ENCODE measurements at places on chromosomes 16 and 17. TPM values are rescaled to one million over a fixed set of nuclear protein-coding genes. Genes with fewer than 3 reads are reported as not detected.

- peaks cover 32% of the 10 kb centered on the region for H3K4me1 ChIP-seq
- DNase-seq = peak; percentile 92
- H3K36me3 ChIP-seq = no peaks in the 10 kb centered on the region
- peak overlapping the region; percentile 55 for H3K4me3 ChIP-seq
- H3K27me3 ChIP-seq = no peaks in the 10 kb centered on the region
These were observed 134.5 kb downstream of the CDH13 start for GRCh38 chr16:82761236-82761635.

- no peak for DNase-seq
- no peaks in the 10 kb centered on the region for H3K4me1 ChIP-seq
- H3K4me3 ChIP-seq = no peak overlapping the region
- H3K27ac ChIP-seq = no peak overlapping the region
- no peaks in the 10 kb centered on the region for H3K36me3 ChIP-seq
These were observed 119.4 kb downstream of the MGAT5B start for GRCh38 chr17:76987486-76988093.

- H3K4me1 ChIP-seq = peaks cover 12% of the 10 kb centered on the region
- no peaks in the 10 kb centered on the region for H3K27me3 ChIP-seq
- DNase-seq = no peak
- H3K36me3 ChIP-seq = no peaks in the 10 kb centered on the region
- no peak overlapping the region for H3K27ac ChIP-seq
- H3K4me3 ChIP-seq = no peak overlapping the region
These were observed 3.2 kb upstream of the SLC47A2 start for GRCh38 chr17:19719355-19720209.

GRCh38 chr17:17668775-17669579 lies 12.3 kb upstream of the RAI1 start:
- H3K4me3 ChIP-seq = no peak overlapping the region
- H3K27me3 ChIP-seq = no peaks in the 10 kb centered on the region
- no peaks in the 10 kb centered on the region for H3K36me3 ChIP-seq
- DNase-seq = no peak
- H3K4me1 ChIP-seq = peaks cover 9% of the 10 kb centered on the region

The TBC1D3G gene
- total RNA-seq = not detected

Data from psoas muscle (tissue), 8 donors.